Astrocyte of the spinal cord (primary cell): ENCODE measurements at places on chromosomes 1 and 21.

GRCh38 chr1:64471218-64472039 lies 1.5 kb downstream of the CACHD1 start:
- peak; percentile 31 for DNase-seq

- DNase-seq = peak; percentile 60
Measured at GRCh38 chr1:238466459-238466858, 575.7 kb upstream of the ZP4 start.

DNA sequence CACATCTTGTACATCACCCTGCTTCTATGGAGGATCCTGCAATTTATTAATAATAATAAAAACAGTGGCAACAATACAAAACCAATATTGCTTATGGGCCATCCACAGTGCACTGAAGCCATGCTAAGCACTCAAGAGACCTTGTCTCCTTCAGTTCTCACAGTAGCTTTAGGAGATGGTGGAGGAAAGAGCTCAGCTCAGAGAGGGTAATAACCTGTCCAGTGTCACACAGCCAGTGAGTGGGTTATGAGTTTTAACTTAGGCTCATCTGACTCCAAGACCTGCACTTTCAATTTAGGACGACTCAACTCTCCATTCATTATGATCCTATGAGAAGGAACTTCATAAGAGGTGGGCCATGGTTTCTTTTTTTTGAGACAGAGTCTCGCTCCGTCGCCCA lies 347.6 kb upstream of the RUNX1 start:
- DNase-seq = no peak

- DNase-seq = no peak
Measured at GRCh38 chr1:184771190-184771691, 16.6 kb upstream of the EDEM3 start.

- DNase-seq = no peak
Measured at GRCh38 chr1:59005491-59006288, 221.8 kb upstream of the JUN start.

DNA sequence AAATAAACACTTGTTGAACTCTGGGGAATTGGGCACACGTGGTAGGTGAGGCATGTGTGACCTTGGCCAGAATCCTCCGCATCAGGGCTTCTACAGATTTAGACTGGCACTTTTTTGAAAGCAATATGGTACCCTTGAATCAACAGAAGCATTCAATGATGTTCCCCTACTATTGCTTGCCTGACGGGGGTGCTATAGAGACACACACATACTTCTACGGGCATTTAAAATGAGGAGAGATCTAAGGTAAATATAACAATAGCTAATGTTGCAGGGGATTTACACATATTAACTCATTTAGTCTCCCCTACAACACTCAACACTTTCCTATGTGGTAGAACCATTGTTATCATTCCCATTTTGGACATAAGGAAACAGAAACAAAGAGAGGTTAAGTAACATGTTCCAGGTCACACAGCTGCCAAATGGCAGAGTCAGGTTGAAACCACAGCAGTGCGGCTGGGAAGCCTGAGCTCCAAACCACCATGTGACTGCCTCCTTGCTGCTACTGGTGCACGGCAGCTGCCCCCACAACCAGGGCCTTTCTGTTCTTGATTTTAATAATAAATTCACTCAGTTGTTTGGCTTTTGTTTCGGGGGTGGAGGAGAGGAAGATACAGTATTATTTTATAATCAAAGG lies 147.4 kb downstream of the ZNF281 start:
- no peak for DNase-seq

GRCh38 chr1:7418442-7419080 lies 352.5 kb upstream of the VAMP3 start:
- DNase-seq = no peak

- peak; percentile 83 for DNase-seq
Measured at GRCh38 chr1:16243936-16244649, 7.1 kb upstream of the CPLANE2 start.

- DNase-seq = no peak
Measured at GRCh38 chr1:43074244-43074643, 97.8 kb downstream of the EBNA1BP2 start.

- no peak for DNase-seq
Measured at GRCh38 chr1:12634156-12634555, 9.7 kb upstream of the AADACL4 start.

DNA sequence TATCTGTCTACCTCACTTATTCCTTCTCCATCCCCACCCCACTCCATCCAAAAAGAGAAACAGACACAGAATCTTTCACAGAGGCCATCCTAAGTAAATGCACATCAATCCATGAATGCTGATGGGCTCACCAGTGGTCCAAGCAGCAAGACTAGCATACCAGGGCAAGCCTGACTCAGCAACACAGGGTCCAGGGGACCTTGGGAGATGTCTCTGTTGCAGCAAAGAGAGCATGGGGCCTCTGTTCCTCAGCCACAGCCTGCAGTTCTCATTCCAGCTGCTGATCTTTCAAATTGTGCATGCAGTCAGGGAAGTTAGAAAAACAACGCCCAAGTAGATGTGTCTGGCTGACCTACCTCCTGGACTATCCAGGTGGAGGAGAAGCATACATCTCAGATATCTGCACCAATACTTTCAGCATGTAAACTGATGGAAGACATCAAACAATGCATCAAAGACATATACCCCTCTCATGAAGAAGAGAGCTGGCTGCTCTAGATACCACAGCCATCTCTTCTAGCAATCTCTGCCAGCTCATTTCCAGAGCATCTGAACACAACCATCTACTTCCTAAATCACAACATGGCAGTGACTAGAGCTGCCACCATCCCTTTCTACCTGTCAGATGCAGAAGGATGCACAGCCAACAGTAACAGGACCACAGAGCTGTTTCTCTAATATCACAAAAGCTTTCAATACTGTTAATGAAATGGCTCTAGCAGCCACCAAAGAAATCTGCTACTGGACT lies 54.5 kb downstream of the CD34 start:
- DNase-seq = no peak

DNA sequence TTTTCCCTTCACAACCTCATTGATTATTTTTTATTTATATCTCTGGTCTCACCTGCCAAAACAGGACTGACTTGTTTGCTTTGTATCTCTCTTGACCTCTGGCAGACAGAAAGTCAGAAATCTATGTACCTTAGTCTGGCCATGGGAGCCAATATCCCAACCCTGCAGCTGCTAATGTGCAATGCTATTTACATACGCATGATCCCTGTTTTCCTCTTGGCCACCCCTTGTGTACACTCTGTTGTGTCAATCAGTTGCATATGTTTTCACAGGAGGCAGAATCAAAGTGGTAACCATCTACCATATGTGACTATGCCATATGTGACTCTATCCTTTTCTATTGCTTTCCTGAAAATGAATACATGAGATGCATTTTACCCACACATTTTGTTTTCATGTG lies 688.8 kb downstream of the PLA2G4A start:
- no peak for DNase-seq

DNA sequence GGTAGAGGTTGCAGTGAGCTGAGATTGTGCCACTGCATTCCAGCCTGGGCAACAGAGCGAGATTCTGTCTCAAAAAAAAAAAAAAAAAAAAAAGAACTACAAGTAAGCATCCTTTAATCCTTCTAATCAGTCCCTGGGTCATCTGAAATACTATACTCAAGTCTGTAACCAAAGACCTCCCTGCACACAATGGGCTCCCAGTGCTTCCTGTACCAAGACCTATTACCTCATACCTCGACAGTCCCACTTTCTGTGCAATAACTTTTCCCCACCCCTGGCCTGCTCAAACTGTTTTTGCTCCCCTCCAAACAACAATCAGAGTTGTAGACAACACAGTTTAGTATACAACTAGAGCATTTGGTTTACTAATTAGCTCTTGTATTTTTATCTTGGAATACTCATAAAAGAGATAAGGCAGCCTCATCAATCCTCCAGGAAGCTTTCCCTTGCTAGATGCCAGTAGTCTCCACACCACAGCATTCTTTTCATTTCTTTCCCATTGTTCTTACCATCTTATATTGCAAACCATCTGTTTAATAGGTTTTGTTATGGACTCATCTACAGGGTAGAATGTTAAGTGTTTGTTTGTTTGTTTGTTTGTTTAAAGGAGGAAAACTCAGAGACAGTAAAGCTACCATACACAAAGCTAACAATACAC lies 19.2 kb upstream of the RLF start:
- DNase-seq = no peak

DNA sequence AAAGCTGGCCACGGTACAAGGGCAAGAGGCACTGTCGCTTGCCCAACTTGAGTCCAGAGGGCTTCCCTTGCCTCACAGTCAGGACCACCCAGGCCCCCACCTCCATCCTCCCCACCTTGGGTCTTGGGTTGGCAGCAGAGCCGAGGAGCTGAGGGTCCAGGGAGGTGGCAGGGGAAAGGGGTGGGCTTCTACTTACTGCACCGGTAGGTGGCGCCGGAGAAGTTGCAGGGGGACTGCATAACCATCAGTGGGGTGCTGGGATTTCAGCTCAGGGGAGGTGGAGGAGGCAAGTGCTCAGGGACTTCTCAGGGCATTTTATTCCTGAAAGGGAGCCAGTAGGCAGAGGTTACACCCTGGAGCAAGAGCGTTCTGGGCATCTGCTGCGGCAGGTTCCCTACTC lies 44.0 kb downstream of the TRIM62 start:
- DNase-seq = no peak

- no peak for DNase-seq
Measured at GRCh38 chr1:181737056-181737455, 253.7 kb downstream of the CACNA1E start.

DNA sequence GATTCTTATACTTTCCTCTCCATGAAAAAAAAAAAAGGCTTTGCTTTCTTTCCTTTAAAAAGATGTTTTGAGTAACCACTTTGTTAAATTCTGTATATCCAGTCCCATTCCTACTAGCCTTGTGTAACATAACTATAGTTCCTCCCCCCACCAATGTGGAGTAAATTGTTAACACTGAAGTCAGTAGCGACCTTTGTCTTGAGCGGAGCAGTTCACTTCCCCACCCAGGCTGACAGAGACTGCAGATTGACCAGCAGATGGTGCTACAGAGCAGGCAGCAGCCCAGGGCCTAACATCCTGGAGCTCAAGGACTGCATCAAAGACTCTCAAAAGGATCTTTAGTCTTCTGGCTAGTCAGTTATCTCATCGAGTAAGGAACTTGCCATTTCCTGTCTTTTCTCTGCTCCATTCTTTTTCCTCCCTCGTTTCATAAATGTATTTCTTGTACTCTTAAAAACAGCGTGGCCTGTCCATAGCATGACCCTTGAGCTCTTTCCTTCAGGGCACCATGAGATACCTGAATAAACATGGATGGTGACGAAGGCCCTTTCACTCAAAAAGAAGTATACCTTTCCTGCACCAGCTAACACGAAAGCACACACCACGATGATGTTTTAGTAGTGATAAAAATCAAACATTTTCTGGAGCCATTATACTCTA lies 503.5 kb upstream of the PKN2 start:
- peak; percentile 79 for DNase-seq

DNA sequence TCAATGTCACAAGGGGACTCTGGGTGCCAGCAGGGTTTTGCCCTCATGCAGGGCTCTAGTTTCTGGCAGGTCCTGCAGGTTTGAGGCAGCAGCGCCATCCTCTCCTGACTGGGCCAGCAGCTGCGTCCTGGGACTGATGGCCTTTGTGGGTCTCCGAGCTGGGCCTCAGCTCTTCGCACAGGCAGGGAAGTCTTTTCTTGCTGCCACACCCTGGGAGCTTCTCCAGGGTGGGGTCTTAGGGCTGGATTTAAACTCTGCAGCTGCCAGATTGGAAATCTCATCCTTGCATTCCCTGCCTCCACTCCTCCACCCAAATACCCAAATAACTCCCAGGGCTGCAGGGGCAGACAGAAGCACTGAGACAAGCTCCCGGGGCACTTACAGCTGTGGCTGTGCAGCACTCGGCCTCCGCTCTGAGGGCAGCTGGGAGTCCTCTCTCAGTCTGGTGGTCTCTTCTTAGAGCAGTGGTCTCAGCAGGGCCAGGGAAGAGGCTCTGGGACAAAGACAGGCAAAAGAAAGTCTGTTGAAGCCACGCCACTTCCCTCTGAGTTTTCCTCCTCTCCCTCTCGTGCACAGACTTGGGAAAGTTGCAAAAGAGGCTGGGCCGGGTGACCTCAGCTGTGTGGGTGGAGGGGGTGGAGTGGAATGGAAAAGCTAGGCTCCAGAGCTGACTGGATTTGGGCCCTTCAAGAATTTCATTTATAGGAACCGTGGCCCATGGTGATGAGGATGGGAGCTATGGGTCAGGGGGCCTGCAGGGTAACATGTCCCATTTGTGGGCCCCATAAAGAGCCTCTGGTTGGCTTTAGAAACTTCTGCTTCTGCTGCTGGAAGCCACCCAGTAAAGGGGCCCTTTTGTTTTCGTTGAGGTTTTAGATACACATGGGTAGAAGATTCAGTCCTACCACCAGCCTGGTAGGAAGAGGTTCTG lies at the start of gene RAB7B:
Gene RAB7B, minus strand, starts transcription at position 525 of the 931 bp plus-strand sequence. CDS start 9,260 bp downstream, outside the sequence.
- peak; percentile 59 for DNase-seq

GRCh38 chr1:86200901-86201300 lies 44.3 kb upstream of the COL24A1 start:
- DNase-seq = peak; percentile 22

GRCh38 chr1:16905868-16906702 lies 10.3 kb downstream of the RNU1-2 start:
- DNase-seq = no peak

DNA sequence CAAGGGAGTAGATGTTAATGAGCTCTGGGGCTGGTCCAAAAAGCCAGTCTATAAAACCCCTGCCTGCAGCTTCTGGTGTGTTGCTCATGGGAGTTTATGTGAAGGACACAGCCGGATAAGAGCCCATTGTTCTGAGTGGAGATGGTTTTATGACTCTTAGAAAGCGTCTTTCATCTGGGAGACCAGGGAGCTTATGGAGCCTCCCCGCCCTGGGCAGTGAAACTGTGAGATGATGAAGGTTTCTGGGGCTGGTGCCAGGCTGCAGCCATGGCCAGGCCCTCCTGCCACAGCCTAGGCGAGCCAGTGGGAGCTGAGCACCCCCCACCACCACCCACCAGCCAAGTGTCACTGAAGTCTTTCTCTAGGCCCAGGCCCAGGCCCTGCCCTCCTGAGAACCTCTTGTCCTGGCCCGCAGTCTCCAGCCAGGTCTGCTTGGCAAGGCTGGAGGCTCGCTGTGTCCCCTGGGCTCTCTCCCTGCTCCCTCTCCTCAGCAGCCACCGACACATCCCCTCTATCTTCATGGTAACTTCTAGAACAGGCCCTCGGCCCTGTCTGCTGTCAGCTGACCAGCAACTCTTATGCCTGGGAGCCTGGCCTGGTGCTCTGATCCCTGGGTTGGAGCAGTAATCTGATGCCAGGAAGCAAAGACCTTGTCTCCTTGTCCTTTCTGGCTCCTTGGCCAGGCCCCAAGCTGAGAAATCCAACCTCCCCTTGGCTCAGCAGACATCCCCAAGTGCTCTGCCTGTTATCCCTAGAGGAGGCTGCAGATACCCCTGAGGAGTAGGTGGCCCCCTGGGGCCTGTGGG lies 7.6 kb upstream of the ARHGEF10L start:
- DNase-seq = peak; percentile 29

DNA sequence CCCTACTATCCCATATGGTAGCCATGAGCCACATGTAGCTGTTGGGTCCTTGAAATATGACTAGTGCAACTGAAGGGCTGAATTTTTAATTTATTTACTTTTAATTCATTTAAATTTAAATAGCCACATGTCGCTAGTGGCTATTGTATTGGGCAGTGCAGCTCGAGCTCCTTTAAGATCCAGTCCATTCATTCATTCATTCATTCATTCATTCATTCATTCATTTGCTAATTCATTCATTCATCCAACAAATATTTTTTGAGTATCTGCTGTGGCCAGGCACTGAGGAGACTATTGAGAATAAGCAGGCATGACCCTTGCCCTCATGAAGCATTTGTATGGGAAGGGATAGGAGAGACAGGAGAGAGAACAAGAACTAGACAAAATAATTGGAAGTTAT lies 29.5 kb upstream of the ACOT11 start:
- DNase-seq = no peak

GRCh38 chr1:25654109-25654660 lies 37.6 kb downstream of the MAN1C1 start:
- no peak for DNase-seq

- DNase-seq = no peak
Measured at GRCh38 chr1:248688527-248689298, 13.9 kb downstream of the OR14I1 start.
